ENCODE measurements at places on chromosomes 4 and X.

DNA sequence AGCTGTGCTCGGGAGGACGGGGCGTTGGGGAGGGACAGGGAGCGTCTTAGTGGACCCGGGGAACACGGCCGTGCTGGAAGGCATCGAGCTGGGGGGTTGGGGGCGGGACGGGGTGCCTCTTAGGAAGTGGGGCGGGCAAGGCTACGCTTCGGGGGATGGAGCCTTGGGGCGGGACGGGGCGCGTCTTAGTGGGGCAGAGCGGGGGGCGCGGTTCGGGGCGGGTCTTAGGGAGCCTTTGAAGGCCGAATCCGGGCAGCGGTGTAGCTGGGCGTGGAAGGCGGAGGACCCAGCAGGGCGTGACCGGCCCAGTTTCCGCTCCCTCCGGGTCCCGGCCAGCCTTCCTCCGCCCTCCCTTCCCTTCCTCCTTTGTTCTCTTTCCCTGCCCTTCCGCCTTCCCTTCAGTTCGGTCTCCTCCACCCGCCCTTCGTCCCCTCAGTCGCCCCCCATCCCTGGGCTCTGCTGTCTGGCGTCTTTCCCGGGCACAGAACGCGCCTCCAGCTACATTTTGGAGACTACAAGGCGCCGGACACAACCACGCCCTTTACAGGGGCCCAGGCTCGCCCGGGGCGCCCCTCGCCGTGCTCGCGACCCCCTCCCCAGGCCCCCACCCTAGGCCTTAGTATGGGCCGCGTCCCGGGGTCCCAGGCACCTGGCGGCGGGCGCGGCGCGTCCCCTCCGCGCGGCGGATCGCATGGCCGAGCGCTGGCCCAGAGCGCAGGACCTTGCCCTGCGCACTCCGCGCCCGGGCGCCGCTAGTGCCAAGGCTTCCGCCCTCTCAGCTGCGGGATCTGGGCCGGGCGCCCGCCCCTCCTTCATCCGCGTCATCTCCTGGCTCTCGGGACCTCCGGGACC, at the start of gene ARSD:
Gene ARSD (minus strand): TSS at position 757 of the 852 bp plus-strand sequence. CDS start 64 bp downstream, at position 693.
- DNase-seq: peak; percentile 34

DNA sequence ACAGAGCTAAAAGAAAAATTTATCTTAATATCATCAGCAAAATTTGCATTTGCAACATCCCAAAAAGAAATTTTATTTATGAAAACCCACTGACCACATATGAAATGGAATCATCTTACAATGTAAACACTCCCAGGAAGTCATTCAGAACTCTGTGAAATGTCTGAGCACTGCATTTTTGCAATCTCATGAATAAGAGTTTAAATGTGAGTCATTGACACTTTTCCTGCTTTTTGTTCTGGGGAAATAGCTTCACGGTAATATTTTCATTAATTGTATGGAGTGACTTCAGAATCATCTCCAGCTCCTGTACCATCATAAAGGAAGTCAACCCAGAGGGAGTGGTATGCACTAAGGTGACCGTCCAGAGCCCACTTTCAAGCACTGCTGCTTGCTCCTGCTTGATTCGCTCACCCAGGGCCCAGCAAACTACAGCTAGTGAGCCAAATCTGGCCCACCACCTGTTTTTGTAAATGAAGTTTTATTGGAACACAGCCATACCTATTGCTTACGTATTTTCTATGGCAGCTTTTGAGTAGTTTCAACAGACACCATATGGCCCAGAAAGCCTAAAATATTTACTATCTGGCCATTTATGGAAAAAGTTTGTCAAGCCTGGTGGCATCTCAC, 17.2 kb downstream of the EDNRA start:
- DNase-seq: no peak

- no peak for DNase-seq
These were observed 49.0 kb downstream of the DDX3X start for GRCh38 chrX:41382714-41383645.

- DNase-seq: no peak
These were observed 81.8 kb downstream of the ASB9 start for GRCh38 chrX:15188039-15188438.

DNA sequence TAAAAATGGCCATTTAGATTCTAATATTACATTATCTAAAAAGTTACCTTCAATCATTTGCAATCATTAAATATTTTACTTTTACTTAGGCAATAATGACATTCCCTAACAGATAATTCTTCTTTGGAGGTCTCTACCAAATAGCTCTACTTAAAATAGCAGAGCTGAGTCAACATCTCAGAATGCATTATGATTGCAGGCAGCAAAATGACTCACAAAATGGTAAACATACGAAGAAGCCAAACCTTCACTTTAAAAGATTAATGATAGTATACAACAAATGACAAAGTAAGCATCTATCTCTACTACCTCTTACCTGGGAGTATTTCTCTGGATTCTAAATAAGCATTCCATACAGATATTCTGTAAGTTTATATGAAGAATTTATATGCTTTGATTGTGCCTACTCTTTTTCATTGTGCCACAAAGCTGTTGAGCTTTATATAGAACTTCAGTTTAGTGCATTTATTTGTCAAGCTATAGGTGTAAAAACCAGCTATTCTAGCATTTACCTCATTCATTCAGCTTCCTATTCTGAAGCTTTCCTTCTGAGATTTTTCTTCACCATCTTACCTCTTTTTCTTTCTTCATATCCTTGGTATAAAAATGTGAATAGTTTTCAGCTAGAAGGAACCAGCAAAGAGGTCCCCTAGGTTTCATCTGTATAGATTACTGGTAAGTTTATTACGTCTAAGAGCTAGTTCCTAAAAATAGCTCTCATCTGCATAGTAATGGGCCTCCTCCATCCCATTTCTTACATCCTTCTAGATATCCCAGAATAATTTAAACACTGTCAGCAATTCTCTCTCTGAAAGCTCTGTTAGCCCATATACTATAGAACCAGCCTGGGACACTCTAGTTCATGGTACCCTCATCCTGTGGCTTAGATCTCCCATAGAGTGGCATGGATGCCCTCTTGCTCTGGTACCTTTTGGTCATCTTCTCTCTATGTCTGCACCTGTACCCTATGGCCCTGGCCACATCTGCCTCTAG, 17.2 kb upstream of the SPCS3 start:
- no peak for DNase-seq

GRCh38 chrX:77743720-77744119, 42.3 kb downstream of the ATRX start:
- no peak for DNase-seq

- no peak for DNase-seq
These were observed 38.9 kb downstream of the SMC1A start for GRCh38 chrX:53383376-53384076.

DNA sequence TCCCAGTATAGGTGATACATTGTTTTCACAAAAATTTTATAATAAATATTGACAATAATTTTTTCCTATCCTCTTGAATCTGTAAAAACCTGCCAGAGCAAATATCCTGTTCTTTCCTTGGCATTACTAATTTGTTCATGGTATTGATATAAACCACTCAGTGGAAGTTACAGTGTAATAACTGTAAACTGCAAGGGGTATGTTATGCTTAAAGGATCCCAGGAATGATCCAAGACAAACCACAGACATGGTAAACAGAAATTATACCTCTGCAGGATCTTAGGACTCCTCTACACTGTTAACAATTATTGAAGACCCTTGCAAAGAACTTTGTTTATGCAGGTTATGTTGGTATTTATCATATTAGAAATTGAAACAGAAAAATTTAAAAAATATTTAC, 17.7 kb upstream of the MAD2L1 start:
- DNase-seq: no peak

DNA sequence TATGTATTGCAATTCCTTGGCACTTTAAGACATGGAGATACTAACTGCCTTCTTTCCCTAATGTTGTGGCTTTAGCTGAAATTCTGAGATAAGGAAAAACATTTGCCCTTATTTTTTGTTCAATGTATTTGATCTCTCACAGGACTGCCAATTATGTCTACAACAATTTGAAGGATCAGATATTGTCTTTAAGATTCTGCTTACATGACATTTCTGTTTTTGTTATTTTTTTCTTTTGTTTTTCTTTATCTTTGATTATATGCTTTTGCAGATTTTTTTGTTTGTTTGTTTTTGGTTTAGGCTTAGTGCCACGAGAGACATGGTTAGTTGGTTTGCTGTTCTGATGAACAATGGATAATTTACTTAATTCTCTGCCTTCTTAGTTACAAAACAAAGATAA, 303.3 kb downstream of the TECRL start:
- no peak for DNase-seq

DNA sequence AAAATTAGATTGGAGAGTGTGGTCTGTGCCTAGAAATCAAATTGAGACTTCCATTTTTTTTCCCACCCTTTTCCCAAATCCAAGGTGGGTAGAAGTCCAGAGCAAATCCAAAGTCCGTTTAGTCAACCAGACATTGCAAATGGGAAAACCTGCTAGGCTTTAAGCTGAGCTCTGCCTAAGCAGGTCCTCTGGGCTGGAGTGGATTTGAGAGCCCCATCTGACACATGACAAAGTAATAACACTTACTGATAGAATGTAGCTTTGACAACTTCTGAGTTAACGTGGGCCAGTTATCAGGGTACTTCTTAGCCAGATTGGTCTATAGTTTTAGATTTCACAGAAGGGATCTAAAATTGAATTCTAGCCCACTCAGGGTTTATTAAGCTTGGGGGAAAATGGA, 242.3 kb downstream of the GALNTL6 start:
- no peak for DNase-seq

- DNase-seq: no peak
These were observed 135.5 kb downstream of the PJA1 start for GRCh38 chrX:69029771-69030170.

DNA sequence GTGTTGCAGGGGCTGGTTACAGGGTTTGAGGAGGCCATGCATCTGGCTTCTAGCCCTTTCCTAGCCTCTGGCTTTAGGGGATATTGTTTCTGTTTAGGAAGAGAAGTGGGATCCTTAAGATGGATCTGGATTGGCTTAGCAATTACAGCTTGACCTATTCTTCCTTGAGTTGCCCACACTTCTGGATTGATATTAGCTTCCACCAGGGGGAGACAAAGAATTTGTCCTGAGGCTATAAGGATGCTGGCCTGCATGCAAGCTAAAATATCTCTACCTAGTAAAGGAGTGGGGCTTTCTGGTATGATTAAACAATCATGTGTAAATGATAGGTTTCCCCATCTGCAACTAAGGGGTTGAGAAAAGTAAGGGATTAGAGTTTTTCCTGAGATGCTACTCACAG, 117.2 kb downstream of the TEX13C start:
- peak; percentile 3 for DNase-seq

- DNase-seq: no peak
These were observed 93.9 kb upstream of the JADE1 start for GRCh38 chr4:128715616-128716015.

DNA sequence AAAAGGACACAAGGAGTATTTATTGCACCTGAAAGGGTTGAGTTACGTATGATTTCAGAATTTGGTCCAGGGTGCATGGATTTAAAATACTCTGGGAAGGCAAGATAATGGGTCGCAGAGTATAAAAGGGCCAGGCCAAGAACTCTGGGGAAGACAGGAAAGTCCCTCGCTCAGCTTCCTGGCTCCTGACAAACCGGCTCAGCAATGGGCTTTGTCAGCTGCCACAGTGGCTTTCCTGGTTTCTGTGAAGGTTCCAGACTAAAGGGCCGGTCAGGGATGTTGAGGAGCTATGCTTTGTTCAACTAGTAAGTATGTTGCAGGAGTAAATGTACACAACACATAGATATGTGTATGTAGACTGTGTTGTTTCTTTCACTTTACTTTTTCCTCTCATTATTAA, 154.4 kb upstream of the ETNPPL start:
- DNase-seq: no peak

DNA sequence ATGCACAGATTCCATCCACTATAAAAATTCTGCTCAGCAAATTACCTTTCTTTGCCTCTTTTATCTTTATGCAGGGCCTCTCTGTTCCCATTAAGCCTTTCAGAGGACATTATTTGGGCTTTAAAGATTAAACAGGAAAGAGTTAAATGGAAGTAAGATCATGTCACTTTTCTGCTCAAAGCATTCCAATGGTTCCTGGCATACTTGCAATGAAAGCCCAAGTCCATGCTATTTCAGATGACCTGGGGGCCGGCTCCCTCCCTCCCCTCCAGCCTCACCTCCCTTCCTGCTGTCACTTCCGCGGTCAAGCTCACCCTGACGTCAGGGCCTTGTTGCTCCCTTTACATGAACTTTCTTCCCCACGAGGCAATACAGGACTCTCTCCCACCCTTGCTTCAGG, 125.5 kb downstream of the C4orf51 start:
- DNase-seq: no peak

DNA sequence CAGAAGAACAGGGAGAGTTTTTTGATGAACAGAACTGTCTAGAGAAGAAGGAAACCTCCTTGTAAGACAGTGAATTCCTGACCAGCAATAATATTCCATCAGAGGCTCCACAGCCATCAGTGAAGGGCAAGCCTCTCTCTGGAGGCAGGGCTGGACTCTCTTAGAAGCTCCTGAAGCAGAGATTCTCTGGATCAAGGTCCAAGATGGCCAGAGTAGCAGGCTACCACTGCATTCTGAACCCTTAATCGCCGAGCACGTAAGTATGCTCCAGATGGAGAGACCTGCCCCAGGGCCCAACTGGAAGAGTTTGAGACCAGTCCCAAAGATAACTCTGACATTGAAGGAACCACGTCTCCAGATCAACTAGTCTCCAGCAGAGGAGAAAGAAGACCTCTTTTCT, 16.4 kb downstream of the GABRE start:
- no peak for DNase-seq

DNA sequence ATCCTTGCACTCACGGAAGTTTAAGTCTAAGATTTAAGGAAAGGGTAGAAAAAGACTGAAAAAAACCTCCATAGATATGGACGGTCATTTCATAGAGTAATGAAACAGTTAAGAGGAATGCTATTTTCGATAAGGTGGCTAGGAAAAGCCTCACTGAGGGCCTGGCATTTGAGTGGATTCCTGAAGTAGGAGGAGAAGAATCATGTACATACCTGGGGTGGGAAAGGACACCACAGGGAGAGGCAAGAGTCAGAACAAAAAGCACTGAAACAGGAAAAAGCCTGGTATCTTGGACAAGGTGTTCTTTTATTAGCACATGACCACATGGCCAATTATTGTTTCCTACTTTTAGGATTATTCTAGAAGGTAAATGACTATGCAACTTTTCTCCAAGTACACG, 547.2 kb upstream of the DIPK2B start:
- no peak for DNase-seq

DNA sequence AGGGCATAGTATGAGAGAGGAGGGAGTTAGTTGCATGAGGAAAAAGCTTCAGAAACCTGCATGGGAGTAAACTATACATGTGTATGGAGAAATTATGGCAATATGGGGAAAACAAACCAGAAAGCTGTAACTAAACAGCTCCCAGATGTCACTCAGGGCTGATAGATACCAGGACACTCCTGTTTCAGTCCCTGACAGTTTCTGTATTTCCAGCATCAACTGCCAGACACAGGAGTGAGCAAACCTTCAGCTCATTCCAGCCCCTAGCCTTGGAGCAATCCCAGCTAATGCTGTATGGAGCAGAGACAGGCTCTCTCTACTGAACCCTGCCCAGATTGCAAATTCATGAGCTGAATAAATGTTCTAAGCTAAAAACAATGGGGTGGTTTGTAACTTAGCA, 382.9 kb upstream of the MAGEB18 start:
- no peak for DNase-seq

GRCh38 chr4:189941005-189941450, 356 bp downstream of the FRG1 start:
- DNase-seq: no peak

Measured in NCI-H1930 (cell line).